ENCODE measurements at places on chromosomes 16 and 17. TPM values are rescaled to one million over a fixed set of nuclear protein-coding genes. Genes with fewer than 3 reads are reported as not detected.

The ITGB3 gene
- 7.5 TPM for total RNA-seq

The IGF2BP1 gene
- total RNA-seq, result not detected

The CA5A gene
- total RNA-seq, result not detected

The ITGAX gene
- total RNA-seq, result 1.0 TPM

The TMEM235 gene
- total RNA-seq, result not detected
